ENCODE measurements at places on chromosomes 3 and 15.

GRCh38 chr3:87367736-87368135 lies 91.4 kb upstream of the POU1F1 start:
- DNase-seq = no peak

GRCh38 chr15:50050986-50051743 lies 67.9 kb downstream of the ATP8B4 start:
- DNase-seq = no peak

- no peak for DNase-seq
Observed at GRCh38 chr3:13538520-13539291, 10.2 kb upstream of the FBLN2 start.

- no peak for DNase-seq
Observed at GRCh38 chr3:110869736-110870135, 201.9 kb upstream of the NECTIN3 start.

GRCh38 chr15:29480278-29480677 lies 210.7 kb upstream of the NSMCE3 start:
- DNase-seq = no peak

- DNase-seq = no peak
Observed at GRCh38 chr15:67469680-67470079, 51.3 kb upstream of the C15orf61 start.

DNA sequence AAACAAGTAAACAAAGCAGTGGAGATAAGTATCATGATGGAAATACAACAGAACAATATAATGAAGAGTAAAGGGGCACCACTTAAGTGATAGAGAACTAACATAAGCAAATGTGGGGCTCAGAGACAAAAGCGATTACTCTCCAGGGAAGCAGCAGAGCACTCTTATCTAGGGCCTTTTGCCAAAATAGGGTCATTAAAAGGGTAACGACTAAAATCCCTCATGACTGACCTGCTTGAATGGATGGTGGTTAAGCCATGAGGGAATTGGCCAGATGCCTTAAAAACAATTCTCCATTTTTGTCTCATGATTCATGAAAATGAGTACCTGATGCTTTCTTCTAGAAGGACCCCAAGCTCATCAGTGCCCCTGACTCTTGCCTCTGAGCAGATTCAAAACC lies 3.2 kb upstream of the SLC7A14 start:
- DNase-seq = no peak

All from fibroblast of skin of scalp (primary cell).